ENCODE measurements at places on chromosomes 16 and 17.

GRCh38 chr17:69593351-69593715 is 178.8 kb downstream of the MAP2K6 start:
- DNase-seq: no peak

- no peak for DNase-seq
Measured at GRCh38 chr16:8943001-8943763, 20.5 kb downstream of the USP7 start.

- DNase-seq: no peak
Measured at GRCh38 chr17:327296-327695, 25.3 kb downstream of the RPH3AL start.

GRCh38 chr17:49582789-49583188 is 7.1 kb downstream of the NXPH3 start:
- DNase-seq: no peak

DNA sequence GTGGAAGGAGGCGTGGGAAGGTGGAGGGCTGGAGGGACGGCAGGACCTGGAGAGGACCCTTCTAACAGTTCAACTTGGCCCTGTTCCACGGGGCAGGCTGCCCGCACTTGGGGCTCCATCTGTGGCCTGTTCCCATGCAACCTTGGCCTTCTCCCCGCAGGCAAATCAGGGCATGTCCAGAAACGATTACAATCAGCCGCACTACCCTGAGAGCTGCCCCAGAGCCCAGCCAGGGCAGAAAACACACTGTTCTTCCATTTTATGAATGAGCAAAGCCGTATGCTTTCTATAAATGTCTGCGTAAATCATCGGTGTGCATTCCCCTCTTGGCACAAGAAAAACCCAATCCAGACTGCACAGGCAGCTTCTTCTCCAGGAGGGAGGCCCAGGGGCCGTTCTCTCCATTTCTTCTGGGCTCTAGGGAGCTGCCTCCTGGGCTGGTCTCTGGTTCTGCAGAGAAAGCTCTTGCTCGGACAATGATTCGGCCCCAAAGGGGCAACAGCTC is 228.7 kb downstream of the SOX9 start:
- no peak for DNase-seq

Data from CD4-positive, alpha-beta T cell treated with Interleukin-1 beta for 1 hour (primary cell).